ENCODE measurements at places on chromosomes 1 and 21.

DNA sequence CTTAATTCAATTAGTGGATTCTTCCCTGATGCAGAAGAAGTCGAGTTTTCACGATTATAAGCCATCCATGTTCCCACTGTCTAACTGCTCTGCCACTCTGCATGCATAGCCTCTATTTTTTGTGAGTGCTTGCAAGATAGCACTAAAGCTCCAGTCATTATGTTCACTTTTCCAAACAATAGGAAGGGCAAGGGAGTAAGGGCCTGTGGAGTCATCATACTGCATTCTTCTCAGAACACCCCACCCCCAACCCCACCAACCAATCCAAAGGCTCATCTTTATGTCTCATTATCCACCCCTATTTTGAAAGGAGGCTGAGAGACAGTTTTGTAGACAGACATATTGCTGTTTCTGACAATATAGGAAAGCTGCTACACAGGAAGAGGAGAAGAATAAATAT is 471.7 kb upstream of the ADGRL2 start:
- no peak for DNase-seq

- DNase-seq = no peak
These were observed 525.6 kb upstream of the CAMK1G start for GRCh38 chr1:209057901-209058300.

DNA sequence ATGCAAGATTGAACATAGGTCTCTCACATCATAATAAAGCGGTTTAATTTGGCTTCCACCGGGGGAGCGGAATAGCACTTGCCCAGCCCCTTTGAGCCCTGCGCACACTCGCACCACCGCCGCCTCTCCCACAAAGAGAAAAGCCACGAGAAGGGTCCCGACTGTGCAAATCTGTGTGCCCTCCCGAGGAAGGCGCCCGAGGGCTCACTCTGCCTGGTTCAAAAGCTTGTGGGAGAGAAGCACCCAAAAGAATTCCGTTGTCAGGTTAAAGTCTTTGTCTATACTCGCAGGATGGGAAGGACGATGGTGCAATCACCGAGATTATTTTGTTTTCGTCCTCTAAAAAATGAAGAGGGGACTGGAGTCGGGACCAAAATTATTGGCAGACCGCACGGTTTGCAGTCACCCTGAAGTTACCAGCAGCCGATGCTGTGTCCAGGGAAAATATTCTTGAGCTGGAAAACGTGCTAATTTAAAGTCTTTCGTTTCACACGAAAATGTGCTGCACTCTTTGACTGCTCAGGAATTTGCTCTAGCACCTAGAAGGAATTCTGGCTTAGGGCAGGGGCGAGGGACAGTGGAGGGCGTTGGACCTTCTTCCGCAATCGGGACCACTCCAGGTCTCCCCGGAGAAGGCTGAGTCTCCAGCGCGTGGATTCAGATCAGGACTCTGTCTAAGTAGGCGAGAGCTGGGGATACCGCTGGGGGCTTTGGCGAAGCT is 6.6 kb upstream of the SIM2 start:
- no peak for DNase-seq

DNA sequence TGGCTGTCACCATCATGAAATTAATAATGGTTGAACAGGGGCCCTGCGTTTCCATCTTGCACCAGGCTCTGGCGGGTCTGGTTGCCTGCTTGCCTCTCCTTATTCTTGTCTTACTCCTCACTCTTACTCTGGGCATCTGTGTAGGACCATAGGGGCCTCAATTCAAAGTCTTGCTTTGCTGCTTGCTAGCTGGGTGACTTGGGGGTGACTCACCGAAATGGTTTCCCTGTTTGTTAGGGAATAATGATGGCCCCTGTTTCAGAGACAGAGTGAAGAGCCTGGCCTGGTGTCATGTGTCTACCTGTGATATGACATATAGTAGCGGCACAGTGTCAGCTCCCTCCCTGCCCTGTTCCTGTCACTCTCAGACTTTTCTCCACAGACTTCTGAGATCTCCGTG is 24.6 kb downstream of the KCNC4 start:
- DNase-seq = no peak

DNA sequence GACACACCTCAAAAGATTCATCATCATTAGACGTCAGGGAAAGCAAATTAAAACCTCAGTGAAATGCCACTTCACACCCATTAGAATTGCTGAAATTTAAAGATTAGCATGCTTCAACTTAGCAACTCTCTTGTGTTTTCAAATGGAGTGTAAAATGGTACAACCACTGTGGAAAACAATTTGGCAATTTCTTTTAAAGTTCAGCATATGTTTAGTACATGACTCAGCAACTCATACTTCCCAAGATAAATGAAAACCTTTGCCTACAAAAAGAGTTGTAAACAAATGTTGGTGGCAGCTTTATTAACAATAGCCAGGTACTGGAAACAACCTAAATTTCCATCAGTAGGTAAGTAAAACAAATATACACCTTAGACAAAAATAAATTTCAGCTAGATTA is 42.7 kb downstream of the ST3GAL3 start:
- DNase-seq = no peak

DNA sequence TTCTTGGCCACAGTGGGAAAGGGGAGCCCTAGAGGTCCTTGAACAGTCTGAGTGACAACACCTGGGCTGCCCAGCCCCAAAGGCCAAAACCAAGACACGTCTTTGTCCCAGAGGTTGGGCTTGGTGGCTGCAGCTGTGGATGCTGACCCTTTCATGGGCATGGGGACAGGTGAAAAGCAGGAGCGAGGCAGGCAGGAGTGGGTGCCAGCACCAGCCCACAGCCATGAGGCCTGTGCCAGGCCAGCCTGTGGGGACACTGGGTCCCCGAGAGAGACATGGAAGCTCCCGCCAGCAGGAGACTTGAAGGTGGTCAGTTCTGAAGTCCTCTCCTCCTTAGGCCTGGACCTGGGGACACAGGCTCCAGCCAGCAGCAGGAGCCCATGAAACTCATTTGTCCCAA is 98.6 kb downstream of the KCNJ15 start:
- no peak for DNase-seq

DNA sequence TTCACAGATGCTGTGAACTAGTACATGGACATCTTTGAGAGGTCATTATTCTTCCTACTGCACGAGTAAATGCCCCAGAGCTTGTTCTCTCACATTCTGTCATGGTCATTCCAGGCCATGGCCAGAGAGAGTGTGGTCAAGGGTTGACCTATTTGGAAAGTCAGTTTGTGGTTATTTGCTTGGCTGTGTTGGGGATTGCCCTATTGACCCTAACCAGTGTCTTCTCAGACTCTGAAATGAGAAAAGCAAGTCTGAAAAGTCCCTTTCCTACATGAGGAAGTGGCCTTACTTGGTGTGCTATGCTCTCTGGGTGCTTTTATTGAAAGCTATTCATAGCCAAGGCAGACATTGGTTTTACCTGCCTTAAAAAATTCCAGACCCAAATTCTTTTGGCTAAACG is 26.6 kb downstream of the CLIC6 start:
- no peak for DNase-seq

GRCh38 chr1:61400997-61401396 is 318.6 kb downstream of the NFIA start:
- DNase-seq = no peak

DNA sequence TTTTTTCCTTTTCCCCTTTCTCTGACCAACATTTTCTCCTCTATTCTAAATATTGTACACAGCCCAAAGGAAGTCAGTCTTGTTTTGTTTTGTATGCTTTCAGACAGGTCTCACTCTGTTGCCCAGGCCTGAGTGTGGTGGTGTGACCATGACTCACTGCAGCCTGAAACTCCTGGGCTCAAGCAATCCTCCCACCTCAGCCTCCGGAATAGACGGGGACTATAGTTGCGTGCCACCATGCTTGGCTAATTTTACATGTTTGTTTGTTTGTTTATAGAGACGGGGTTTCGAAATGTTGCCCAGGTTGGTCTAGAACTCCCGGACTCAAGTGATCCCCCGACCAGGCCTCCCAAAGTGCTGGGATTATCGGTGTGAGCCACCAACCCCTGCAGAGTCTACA is 72.8 kb downstream of the NRIP1 start:
- DNase-seq = no peak

DNA sequence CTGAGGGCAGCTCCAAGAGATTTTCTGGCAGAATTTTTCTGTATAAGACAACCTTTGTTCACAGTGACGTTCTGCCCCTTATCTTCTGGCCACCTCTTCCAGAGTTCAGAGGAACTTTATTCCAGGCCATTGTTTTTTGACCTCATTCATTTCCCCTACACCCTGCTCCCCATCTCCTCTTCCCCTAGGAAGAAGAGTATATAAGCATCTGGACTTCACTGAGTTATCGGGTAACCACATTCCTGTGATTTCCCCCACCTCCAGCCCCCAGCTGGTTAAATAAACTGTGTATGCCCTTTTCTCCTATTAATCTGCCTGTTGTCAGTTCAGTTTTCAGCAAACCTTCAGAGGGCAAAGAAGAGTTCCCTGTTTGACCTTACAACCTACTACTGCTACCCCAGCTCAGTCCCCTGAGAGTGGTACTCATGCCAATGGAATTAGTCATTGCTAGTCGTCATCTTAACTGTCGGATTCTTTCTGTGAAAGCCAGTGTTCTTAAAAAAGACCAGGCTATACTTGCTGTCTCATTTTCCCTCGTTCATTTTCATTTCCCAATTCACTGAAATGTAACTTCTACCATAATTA is 14.3 kb upstream of the ALG14 start:
- no peak for DNase-seq

DNA sequence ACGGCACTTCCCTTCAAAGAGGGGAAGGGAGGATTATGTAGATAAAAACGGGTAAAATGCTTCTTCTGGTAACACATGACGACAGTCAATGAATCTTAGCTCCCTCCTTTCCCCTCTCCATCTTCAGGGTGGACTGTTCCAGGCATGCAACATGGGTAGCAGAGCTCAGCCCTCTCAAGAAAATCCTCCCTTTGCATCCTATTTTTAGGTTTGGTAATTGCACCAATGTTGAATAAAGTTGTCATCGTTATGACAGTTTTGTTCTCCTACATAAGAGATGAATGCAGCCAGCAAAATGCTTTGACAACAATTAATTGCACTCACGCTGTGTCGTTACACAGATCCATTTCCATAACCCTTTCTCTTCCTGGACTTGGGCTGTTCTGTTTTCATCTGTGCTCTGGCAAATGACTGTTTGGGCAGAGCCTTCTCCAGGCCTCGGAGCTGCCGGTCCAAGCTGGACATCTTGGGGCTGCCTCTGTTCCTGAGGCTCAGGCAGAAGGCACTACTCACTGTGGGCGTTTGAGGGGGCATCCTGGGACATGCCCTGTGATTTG is 127.6 kb downstream of the CNIH3 start:
- no peak for DNase-seq

- no peak for DNase-seq
These were observed 419.9 kb upstream of the DAB1 start for GRCh38 chr1:57843760-57844159.

DNA sequence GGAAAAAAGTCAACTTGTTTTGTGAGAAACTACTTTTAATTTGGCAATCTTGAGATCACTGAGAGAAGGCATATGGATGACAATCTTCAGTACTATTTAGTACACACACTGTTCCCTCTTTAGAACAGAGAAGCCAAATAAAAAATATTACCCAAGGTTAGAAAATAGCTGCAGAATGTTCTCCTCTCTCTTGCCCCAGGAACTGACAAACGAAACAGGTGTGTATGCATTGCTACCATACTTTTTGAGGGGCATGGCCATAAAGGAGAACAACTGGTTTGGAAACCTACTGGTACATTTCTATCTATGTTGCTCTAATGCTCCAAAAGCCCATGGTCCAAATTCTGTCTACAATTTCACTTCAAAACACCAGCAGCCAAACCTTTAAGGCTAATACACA is 5.7 kb downstream of the TOR1AIP2 start:
- DNase-seq = no peak

DNA sequence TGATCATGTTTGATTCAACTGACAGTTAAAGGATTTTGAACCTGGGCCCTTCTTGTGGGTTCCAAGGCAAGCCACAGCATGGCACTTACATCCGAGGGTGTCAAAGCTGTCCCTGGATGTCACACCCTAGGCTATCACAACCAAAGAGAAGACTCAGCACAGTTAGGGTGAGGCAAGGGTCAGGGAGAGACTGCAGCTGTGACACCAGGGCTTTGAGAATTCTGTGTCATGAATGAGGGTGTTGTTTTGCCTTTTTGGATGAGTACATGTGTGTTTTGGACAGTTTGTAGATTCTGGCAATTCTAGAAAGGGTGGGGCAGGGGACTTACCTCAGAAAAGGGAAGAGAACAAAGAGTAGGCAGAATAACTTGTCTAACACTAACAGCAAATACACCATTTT is 37.8 kb upstream of the ZNF326 start:
- no peak for DNase-seq

DNA sequence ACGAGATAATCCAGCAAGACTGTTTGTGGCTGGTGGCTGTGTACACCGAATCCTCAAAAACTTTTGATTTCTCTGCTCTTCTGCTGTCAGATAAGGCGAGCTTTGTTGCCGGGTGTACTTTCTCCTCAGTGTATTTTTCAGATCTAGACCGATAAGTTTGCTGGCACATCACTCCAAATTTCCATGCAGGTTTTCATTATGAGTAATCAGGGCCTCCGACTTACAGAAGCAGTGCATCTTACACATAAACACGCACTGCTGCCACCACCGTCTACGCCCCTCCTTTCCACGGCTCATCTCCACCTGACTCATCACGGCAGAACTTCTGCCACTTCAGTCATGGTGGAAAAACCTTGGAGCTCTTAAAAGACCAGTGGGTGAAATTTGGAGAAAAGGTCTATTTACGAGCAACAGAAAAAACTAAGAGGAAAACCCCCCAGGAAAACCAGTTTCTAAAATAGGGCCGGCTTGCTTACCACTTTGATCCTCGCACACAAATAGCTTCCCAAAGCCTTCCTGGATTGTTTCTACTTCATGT is 7.7 kb downstream of the ZBTB21 start:
- no peak for DNase-seq

DNA sequence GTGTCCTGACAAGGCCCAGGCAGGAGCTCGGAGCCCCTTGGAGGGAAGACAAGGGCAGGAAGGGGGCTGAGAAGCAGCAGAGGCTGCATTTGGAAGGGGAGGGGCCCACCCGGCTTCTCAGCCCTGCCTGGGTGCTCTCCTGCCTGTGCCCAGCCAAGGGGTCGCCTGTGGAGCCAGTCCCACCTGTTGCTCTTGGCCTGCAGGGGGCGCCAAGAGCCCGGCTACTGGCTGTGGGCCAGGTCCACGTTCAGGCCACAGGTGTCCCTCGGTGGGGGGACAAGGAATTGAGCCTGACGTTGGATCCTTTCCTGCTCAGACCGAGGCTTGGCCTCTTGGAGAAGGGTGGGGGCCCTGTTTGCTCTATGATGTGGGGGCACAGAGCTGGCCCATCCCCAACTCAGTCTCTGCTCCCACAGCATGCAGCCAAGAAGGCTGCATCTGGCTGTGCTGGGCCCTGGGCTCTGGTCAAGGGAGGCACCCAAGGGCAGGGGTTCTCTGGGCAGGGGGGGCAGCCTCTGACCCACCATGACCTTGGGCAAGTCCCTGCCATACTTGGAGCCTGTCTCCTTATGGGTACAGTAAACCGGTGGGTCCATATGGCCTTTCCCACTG is 10.9 kb downstream of the WNT4 start:
- no peak for DNase-seq

- peak; percentile 32 for DNase-seq
These were observed 3.6 kb downstream of the ERG start for GRCh38 chr21:38494703-38495102.

Measured in KG1 (cell line).